ENCODE measurements at places on chromosomes 13 and 19.

DNA sequence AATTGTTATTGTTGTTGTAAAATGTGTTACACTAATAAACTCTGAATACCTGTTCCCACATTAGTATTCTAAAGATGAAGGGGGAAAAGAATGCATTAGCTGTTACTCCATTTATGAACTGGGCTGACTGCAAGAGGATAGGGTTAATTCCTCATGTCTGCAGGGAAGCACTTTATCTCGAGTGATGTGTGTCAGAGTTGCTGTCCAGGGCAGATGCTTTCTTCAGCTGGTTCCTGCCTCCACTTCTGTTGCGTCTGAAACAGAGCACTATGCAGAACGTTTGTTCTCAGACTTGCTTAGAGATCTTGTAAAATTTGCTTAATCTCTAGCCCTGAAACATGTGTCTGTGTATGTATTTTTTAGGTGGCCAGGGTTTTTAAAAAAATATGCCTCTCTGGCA, 318.8 kb downstream of the SPRY2 start:
- DNase-seq, result no peak

DNA sequence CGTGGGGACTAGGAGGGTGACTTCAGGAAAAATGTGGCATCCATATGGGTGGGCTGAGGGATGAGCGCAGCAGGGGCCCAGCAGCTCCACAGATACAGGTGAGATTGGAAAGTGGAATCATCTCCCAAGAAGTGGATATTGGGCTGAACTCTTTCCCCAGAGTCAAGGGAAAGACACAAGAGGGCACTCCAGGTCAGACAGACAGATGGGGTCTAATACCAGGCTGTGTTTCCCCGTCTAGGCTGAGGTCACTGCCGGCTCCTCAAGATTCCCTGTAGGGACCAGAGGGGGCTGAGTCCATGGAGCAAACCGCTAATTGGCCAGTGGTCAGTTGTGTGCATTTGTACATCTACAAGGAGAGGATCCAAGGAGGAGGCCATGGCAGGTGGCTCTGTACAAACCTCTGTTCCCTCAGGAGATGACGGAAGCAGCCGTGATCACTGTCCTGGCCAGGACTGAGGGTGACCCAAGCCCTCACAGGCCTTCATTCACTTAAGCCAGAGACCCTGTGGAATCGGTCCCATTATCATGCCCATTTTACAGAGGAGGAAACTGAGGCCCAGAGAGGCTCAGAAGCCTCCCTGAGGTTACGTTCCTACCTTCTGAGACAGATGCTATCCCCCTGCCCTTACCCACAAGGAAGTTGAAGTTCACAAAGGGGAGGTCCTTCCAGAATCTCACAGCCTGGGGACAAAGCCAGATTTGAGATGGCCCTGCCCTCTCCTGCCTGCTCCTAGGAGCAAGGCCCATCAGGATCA, 14.9 kb upstream of the IGLON5 start:
- DNase-seq, result no peak

DNA sequence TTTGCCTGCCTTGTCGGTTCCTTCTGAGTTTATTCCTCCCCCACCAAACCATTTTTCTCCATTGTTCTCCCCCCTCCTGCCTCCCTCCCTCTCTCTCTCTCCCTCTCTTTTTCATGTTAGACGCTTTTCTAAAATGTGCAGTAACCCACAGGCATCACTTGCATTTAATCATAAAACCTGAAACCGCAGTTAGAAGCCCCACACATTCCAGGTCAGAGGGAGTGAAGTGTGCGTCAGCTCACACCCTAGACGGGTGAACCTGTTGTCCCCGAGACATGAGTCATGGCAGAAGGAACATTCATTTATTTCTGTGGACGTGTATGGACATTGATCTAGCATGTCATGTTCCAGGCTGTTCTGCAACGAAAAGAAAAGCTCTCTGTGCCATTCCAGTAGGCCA, 19.9 kb downstream of the ONECUT3 start:
- no peak for DNase-seq

DNA sequence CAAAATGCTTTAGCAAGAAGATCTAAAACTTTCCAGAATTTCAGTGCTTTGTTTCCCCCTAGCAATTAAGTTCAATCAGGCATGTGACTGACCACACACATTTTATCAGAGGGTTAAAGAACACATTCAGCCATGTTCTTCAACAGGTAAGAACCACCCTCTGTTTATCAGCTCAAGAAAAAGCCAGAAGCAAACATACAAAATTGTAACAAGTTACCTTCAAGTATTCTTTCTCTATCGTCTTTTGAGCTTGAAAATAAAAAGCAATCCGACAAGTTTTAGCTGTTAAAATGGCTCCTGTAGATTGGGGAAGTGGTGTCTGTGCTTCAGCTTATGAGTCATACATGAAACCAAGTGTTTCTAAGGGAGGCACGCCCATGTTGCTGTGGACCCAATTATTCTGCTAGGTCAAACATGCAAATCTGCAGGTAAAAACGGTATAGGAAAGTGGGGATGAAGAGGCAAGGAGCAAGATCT, at the start of gene ELF1:
ELF1 (minus strand) TSS at position 306 of the 477 bp plus-strand sequence. CDS start 37,262 bp downstream, outside the sequence.
- DNase-seq, result peak; percentile 11

- DNase-seq, result no peak
Observed at GRCh38 chr19:33797802-33798671, 1.4 kb downstream of the KCTD15 start.

DNA sequence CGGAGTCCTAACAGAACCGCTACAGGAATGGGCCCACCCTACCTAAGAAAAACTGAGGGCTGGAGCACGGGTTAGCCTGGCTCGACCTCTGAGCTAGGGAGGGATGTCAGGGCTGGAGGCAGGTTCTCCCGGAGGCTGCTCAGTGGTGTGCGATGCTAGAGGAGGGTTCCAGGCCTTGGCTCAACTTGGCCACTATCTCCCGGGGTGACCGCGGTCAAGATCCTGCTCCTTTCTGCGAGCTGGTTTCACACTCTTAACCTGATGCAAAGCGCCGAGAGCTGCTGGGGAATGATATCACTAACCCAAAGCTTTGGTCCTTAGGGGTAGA, 301 bp downstream of the POP4 start:
- no peak for DNase-seq

DNA sequence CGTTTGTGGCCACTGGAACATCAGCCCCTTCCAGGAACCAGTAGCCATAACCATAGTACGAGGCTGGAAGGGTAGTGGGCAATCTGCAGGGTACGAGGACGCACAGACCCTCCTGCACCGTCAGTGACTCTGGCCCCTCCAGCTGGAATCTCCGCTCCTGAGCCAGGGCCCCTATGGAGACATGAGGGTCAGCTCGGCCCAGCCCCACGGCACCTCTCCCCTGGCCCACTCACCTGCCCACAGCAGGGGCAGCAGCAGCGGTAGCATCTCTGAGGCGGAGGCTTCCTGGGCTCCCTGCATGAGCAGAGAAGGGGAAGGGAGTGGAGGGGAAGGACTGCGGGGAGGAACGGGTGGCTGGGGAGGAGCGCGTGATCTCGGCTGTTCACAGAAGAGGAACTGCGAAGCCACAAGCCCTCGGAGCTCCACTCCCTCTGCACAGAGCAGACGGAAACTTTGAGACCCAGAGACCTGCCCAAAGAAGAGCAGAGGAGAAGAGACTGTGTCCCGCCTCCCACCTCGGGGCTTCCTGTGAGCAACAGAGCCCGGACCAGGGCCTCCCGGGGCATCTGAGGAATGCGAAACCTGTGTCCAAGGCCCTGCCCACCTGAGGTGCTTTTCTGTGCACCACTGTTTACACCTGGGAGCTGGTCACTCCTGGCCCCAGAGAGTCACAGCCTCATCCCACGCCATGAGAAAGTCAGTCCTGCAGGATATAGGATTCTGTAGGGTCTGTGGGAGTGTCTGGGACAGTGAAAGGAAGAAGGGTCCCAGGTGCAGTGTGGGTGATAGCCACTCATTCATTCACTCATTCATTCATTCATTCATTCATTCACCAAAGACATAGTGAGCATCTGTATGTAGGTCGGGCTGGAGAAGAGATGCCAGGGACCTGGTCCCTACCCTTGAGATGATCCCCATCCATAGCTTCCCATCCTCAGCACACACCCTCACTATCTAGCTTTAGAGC, at the start of gene SIGLEC6:
SIGLEC6 (minus strand) TSS at position 322 of the 967 bp plus-strand sequence; CDS start at position 300, 22 bp downstream.
- peak; percentile 22 for DNase-seq

- DNase-seq, result peak; percentile 34
Observed at GRCh38 chr19:1503089-1503924, 9.5 kb downstream of the ADAMTSL5 start.

GRCh38 chr19:33424181-33424580, 50.7 kb downstream of the CEBPG start:
- DNase-seq, result no peak

GRCh38 chr13:50649211-50649610, 194.3 kb downstream of the DLEU7 start:
- no peak for DNase-seq

DNA sequence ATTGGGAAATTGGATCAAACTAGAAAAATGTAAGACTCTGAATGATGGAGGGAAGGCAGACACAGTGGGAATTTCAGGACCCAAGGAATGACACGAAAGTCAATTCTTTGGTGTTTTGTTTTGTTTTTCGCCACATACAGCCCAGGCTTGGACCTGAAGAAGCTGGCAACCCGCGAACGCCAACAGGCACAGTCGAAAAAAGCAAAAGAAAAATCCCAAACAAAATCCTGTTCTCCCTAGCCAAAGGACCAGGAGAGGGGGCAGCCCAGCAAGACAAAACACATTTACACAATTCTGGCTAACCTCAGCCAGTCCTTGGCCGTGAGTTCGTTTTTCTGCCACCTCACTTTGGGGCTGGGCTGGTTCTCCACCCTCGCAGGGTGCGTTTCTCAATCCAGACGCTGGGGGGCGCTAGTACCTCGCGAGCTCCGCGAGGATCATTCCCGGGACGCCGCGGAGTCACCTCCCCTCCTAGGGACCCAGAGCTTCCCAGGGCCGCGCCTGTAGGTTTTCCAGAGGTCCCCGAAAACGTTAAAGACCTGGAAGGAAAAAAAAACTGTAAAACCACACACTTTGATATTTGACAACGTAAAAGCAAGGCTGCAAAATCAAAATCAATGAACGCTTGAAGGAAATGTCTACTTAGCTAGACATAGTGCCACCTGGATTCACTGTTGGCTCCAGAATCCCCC, 34.9 kb upstream of the TPM4 start:
- DNase-seq, result peak; percentile 54

- DNase-seq, result no peak
Observed at GRCh38 chr13:113551081-113552000, 33.2 kb upstream of the TFDP1 start.

DNA sequence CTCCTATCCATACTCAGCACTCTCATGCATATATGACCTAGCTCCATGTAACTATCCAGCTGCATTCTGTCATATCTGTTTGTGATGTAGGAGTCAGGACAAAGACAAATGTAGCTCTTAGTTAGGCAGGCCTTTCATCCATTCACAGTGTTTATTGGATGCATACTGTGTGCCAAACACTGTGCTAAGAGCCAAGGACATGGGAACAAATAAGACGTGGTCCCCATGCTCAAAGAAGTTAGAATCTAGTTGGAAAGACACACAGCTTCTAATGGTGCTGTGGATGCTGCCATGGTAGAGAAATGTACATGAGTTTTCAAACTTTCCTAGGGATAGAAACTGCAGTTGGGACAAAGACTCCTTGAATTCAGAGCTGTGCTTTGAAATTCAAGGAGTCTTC, 31.7 kb upstream of the IL17D start:
- no peak for DNase-seq

- DNase-seq, result no peak
Observed at GRCh38 chr13:72757792-72758535, 23.7 kb downstream of the DIS3 start.

DNA sequence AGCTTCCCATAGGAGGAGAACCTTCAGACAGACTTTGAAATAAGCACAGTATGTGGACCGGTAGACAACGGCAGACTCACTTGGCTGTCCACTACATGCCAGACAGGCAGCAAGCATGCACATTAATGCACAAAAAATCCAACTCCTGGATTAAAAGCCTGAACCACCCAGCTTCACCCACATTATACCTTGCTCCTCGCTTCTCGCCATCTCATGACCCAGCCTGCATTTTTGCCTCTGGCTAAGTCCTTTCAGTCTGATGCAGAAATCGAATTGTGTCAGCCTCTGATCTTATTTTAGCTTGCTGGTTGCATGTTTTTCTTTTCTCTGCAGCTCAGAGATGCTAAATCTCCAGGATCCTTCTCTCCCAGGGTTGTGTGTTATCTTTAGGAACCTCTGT, 358.7 kb downstream of the RFC3 start:
- no peak for DNase-seq

GRCh38 chr19:33377586-33378475, 4.3 kb downstream of the CEBPG start:
- DNase-seq, result no peak

- DNase-seq, result no peak
Observed at GRCh38 chr19:46392252-46392801, 21.0 kb downstream of the CCDC8 start.

GRCh38 chr13:110129539-110130186, 177.3 kb downstream of the COL4A1 start:
- DNase-seq, result no peak

GRCh38 chr13:74226791-74227475, 92.7 kb upstream of the KLF12 start:
- DNase-seq, result no peak

DNA sequence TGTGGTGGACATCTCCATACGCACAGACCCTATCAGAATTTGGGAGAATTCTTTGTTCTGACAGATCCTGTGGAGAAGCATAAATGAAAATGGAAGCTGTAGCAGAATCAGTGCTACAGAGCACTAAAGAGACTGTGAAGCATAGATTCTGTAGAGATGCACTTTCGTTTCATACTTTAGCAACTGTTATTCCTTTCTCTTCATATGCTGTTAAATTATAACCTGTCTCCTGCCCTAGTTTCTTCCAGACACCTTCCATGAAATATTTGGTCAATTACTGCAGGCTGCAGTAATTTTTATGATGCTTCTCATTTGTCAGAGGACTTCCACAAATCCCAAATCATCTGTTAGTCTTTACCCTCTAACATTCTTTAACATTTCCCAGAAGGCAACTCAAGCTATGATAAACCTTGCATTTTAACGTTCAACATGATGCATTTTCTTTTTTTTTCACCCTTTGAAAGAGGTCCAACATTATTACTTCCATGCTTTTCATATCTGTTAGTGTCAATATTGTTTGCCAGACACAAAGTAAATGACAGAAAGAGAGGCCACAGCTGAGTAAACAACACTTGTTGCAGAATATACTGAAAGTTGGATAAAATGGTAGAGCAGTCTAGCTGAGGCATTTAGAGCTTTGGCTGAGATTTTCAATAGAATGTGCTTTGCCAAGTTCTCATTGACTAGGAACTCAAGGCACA, 412.7 kb downstream of the LMO7 start:
- DNase-seq, result no peak

GRCh38 chr13:48110132-48110868, 15.4 kb upstream of the MED4 start:
- DNase-seq, result no peak

DNA sequence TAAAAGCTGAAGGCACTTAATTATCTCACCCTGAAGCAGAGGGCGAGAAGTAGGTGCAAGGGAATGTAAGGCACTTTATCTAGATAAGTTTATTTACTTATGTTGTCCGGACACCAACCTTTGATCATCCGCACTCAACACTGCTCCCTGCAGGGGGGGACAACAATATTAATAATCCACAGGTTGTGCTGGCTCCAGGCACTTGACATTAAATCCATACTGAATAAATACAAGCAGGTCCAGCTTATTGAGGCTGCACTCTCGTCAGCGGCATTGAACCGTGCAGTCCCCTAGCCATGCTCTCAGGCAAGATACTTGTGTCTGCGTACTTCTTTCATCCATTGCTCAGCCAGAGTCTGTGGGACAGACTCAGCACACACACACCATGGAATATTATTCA, 374.5 kb upstream of the NBEA start:
- DNase-seq, result no peak

GRCh38 chr13:20713751-20714150, 10.3 kb downstream of the IL17D start:
- no peak for DNase-seq

All from stimulated activated CD8-positive, alpha-beta memory T cell treated with anti-CD3 and anti-CD28 coated beads, Interleukin-4, amount 100 ng/mL, for 1 hour (primary cell).